ENCODE measurements at places on chromosomes 7 and 10.

DNA sequence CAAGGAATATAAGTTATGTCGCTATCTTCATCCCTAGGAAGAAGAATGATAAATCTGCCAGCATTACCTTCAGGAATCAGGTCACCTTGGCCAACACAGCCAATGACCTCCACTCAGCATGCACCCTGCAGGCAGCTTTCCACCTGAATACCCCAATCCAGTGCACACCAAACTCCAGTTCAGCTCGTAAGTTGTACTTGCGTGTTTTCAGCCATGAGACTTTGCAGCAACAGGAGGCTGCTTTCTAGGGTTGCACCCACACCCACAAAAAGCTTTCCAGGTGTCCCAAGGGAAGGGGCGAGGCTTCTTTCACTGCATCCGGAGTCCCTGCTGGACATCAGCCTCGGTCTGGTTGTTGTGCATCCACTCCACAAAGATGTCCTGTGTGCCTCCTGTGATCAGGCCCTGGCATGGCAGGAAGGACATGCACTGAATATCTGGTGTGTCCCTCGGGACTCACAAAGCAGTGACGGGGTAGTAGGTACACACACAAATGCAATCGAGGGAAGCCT lies 282.9 kb downstream of the GRID1 start:
- DNase-seq: no peak

DNA sequence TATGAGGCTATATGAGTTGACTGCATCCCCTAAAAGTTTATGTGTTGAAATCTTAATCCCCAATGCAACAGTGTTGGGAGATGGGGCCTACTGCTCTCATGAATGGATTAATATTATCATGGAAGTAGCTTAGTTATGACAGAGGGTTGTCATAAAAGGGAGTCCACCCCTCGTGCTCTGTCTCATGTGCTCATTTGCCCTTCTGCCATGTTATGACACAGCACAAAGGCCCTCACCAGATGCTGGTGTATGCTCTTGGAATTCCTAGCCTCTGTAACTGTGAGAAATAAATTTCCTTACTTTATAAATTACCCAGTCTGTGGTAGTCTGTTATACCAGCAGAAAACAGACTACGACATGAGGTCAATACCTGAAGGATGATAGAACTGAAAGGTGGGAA lies 17.6 kb upstream of the PANK1 start:
- no peak for DNase-seq

DNA sequence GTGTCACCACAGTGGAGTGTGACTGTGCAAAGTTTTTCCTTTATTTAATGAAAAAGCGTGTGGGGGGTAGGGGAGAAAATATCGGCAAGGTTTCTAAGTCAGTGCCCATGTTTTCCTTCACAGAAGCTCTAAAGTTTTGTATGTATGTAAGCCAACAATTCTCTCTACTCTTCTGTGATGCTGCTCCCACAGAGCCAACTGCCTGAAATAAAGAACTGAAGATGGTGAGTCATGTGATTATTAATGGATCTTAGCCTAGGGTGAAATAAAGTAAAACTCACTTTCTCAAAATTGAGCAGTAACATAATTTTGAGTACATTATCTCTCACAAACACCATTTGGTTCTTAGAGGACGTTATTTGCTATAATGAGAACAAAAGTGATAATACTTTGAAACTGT lies 143.7 kb downstream of the ELMO1 start:
- no peak for DNase-seq

- DNase-seq: no peak
Measured at GRCh38 chr10:104631946-104632345, 9.1 kb upstream of the SORCS3 start.

DNA sequence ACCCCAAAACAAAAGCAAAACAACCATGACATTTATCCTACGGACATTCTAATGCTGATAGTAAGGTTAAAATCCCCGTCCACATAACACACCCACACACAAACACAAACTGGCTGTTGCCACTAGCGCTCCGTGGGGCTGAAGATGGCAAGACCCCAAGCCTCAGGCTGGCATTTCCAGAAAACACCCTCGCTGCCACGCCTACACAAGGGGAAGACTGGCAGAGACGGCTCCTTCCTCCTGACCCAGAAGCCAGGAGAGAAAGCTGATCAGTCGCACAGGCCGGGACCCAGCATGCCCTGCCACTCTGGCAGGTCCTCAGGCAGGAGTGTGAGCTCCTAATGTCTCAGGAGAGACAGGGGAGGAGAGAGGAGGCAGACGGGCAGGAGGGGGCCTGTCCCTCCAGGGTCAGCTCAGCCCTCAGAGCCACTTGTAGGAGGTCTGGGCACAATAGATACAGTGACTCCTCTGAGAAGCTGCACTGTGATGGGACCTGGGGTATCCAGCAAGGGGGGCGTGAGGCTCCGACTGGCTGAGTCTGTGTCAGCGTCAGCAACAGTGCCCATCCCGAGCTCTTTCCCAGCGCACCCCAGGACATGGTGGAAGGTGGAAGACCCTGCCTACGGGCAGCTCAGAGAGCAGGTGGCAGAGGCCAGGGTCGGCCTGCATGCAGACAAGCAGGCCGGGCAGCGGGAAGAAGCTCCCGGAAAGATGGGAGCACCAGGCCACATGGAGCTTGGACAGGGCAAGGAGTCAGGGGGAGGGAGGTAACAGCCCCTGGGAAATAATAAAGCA lies 326.9 kb downstream of the PTPRN2 start:
- no peak for DNase-seq

- DNase-seq: no peak
Measured at GRCh38 chr7:107686816-107687387, 26.3 kb downstream of the SLC26A4 start.

- DNase-seq: peak; percentile 85
Measured at GRCh38 chr7:116929914-116930913, 23.1 kb upstream of the ST7 start.

GRCh38 chr10:98384531-98385133 lies 30.4 kb downstream of the PYROXD2 start:
- DNase-seq: peak; percentile 46

DNA sequence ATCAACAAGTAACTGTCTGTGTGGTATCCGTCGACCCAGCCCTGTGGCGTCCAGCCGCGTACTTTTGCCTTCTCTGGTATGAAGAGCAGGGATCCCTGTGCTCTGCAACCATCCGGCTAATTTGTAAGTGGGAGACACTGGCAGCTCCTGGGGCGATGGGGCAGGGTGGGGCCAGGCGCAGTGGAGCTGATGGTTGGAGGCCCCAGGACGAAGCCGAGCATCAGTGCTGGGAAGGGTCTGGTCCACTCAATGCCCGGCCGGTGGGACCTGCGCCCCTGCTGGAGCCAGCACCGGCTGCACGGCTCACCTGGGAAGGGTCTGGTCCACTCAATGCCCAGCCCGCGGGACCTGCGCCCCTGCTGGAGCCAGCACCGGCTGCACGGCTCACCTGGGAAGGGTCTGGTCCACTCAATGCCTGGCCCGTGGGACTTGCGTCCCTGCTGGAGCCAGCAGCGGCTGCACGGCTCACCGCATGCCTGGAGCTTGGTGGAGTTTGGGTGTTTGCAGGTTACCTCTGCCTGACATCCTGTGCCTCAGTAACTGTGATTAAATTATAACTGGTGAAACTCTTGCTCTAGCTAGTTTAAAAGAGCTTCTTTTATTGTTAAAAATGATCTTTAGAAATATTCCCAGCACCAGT lies 96.1 kb downstream of the NKX6-2 start:
- DNase-seq: no peak

GRCh38 chr10:113322843-113323242 lies 230.0 kb upstream of the HABP2 start:
- peak; percentile 11 for DNase-seq

GRCh38 chr7:99252166-99252895 lies 20.3 kb upstream of the MYH16 start:
- no peak for DNase-seq
